ENCODE measurements at places on chromosomes 12 and 14.

DNA sequence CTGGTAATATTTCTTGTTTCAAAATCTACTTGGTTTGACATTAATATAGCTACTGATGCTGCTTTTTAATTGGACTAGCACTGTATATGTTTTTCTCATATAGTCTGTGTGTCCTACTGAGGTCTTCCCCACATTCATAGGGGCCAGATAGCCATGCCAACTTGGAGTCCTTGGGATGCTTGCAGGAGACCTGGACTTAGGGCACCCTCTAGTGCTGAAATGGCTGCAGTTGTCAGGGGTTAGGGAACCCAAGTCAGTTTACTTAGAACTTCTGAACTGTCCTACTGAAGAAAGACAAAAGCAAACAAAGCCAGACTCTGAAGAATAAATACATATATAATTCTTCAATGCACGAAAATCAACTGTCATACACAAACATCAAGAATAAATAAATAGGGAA is 279.9 kb upstream of the SYT1 start:
- no peak for DNase-seq

GRCh38 chr14:50601394-50601793 is 41.4 kb downstream of the ATL1 start:
- DNase-seq: no peak

GRCh38 chr12:131713349-131713748 is 2.5 kb downstream of the SFSWAP start:
- no peak for DNase-seq

DNA sequence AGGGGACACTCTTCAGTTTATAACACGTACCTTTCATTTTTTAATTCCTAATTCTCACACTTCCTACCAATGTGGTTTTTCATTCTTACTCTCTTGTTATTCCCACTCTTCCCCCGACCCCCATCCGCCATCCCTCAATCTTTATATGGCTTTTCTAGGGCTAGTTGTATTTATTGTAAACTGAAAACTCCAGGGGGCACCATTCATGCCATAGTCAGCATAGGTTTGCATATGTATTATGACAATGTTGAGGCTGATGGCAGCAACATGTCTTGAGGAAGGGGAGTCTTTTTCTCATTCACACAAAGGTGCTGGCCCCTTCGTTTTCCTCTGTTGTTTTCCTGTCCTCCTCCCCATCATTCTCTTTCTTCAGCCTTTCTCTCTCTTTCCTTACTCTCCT is 27.7 kb upstream of the LTA4H start:
- no peak for DNase-seq

- no peak for DNase-seq
These were observed 8.5 kb downstream of the ZFYVE21 start for GRCh38 chr14:103724116-103724515.

- no peak for DNase-seq
These were observed 947.6 kb upstream of the MDGA2 start for GRCh38 chr14:48622980-48623379.

GRCh38 chr12:89706551-89706950 is 2.1 kb downstream of the ATP2B1 start:
- DNase-seq: no peak

DNA sequence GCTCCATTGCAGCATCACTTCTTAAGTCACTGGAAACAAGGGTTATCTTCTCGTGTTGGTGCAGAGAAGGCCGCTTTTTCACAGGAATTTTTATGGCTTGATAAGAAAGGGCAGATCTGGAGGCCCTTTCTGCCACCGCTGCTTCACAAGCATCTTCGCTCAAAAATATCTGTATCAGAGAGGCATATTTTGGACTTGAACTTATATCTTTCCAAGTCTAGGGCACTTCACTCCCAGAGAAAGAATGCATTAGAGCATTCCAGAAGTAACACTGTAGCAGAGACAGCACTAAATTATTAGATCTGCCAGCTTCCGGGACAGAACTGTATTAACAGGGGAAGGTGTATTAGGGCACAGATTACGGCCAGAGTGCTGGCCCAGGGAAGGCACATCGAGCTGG is 151.7 kb upstream of the AMIGO2 start:
- DNase-seq: no peak

GRCh38 chr12:68497107-68497506 is 113.6 kb upstream of the RAP1B start:
- DNase-seq: no peak

GRCh38 chr12:8989413-8989812 is at the start of gene KLRG1:
TSS of gene KLRG1 (plus strand) at chr12:8989546. CDS start at chr12:8989636, 90 bp downstream.
- DNase-seq: no peak

DNA sequence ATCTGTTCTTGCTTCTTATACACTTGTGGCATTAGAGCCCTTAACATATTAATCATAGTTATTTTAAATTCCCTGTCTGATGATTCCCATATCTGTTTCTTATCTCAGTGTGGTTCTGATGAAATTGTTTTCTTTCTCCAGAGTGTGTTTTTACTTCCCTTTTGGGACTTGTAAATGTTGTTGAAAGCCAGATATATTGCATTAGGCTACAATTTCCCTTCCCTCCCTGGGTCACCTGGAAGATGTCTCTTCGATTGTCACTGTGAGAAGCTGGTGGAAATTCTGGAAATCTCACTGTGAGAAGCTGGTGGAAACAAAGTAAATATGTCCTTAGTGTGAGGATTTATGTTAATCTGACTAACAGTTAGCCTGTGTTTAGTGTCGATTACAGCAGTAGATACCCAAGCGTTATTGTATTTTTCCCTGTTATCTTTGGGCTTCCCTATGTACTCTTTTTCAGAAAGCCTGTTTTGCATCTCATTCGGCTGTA is 717.3 kb downstream of the TRHDE start:
- DNase-seq: no peak

GRCh38 chr12:116697305-116697704 is 40.6 kb downstream of the SPRING1 start:
- no peak for DNase-seq

DNA sequence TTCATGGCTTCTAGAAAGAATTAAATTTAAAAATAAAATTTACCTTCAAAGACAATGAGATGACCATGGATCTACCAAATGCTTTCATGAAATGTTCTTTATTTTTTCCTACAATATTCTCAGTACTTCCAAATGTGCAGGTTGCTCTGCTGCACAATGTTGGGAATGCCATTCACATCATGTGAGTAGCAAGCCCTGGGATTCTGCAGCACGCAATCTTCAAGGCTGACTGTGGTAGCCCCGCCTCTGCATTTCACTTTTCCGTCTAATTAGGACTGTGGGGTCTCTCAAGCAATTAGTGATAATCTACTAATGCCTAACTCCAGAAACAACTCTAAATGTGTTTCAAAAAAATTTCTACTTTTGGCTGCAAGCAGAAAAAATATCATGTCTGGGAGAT is 13.7 kb upstream of the NTN4 start:
- no peak for DNase-seq

DNA sequence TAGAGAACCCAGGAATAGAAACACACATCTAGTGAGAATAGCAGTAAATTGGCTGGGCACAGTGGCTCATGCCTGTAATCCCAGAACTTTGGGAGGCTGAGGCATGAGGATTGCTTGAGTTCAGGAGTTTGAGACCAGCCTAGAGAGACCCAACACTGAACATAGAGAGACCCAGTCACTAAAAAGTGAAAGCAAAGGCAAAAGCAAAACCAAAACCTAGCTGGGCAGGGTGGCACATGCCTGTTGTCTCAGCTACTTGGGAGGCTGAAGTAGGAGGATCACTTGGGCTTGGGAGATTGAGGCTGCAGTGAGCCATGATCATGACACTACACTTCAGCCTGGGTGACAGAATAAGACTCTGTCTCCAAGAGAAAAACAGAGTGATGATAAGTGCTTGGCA is 37.5 kb upstream of the MIS18BP1 start:
- DNase-seq: no peak

DNA sequence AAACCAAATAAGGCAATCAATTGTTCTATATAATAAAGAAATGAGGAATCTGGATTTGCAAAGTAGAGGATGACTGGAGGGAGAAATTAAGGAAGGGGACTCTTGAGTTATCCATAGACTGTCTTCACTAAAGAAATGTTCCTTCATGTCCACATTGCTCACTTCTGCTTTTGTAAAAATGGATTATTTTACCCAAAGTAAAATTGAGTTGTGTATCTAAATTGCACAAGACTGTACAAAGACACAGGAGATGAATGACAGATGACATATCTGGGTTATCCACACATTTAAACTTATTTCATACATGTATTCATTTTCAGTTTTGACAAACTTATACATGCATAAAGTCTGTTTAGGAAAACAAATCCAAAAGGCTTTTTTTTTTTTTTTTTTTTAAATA is 11.3 kb downstream of the ATP2B1 start:
- DNase-seq: no peak

- no peak for DNase-seq
These were observed 5.1 kb downstream of the AKAP3 start for GRCh38 chr12:4643747-4644146.

GRCh38 chr14:97491697-97492096 is 694.5 kb downstream of the VRK1 start:
- no peak for DNase-seq

GRCh38 chr12:14400599-14400998 is 35.1 kb downstream of the ATF7IP start:
- no peak for DNase-seq

DNA sequence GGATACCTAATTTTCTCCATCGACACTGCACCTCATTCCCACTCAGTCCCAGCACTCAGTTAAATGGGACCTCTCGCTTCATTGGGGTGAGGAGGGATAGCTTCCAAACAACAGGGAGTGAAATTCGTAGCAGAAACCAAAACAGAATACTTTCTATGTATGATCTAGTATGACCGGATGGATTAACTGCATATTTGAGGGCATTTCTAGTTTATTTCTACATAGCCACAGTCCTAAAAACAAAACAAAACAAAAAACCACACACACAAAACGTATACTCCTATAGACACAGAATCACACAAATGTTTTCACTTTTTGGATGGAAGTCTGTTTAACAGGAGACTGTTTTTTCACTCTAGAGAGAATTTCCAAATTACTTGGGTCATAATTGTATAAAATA is 307.5 kb upstream of the FKBP4 start:
- no peak for DNase-seq

GRCh38 chr12:12542964-12543363 is 19.7 kb downstream of the DUSP16 start:
- DNase-seq: no peak

DNA sequence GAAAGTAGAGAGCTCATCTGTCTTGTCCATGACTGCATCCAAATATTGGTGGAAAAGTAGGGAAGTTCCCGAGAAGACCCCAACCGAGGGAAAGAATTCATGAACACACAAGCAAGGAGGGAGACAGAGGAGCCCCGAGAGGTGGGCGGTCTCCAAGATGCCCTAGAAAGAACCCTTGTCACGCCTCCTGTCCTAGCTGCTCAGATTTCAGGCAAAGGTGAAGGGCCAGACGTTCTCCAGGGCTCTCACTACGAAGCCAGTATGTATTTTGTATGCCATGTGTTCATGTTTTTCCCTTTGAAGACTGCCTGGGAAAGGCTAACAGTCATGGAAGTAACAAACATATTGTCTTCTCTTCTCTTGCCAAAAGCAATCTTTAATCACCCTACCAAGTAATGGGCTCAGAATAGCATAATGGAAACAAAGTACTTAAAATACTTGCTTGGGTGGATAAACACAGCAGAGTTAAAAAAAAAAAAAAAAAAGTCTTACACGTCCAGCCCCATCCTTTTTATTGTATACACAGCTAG is 99.2 kb upstream of the TBX3 start:
- no peak for DNase-seq

DNA sequence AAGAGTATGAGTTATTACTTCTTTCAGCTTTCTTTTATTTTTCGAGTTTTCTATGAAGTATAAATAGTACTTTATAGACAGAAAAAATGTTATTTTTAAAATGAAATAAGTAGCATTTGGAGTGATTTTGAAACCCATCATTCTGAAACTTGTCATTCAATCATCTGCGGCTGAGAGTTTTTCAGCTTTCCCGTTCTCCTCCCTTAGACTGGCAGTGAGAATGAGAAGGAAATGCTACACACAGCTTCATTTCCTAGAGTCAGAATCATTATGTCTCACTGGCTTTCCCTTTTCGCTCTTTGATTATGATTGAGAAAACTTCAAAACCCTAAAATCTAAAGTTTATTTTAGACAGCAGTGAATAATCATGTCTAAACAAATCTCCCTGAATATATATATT is 33.7 kb upstream of the GNPNAT1 start:
- no peak for DNase-seq

GRCh38 chr14:57403521-57403864 is 13.1 kb downstream of the NAA30 start:
- DNase-seq: no peak

DNA sequence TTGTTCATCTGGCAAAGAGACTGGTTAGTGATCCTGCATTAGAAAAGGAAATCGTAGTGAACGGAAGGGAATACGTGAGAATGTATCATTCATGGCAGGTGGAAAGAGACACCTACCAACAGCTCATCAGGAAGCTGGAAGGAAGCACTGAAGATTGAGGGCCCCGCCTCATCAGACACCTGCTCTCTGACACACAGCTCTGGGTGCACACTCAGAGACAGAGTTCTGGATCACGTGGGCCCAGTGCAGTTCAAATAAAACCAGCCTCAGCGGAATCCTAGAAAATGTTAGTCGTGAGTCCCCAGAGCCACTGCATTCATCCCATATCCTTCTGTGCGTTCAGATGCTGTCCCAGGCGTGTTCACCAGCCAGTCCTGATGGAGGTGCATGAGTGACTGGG is 129.7 kb downstream of the GLT1D1 start:
- DNase-seq: no peak

GRCh38 chr14:72523424-72524294 is 370.2 kb downstream of the DPF3 start:
- DNase-seq: no peak

DNA sequence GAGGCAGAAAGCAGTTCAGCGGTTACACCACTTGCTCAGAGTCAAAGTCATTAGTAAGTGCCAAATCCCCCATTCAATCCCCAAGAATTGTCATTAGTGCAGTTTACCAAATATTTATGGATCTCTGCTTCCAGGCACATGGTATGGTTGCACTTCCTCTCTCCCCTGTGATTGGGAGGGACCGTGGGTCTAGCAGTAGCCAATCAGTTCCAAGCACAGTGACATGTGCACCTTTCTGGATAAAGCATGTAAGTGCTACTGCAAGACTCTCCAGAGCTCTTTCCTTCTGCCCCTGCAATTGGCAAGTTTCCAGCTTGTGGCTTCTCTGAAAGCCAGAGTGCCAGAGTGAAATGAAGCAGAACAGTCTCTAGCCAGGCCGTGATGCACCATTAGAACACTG is 85.3 kb upstream of the FLRT2 start:
- DNase-seq: no peak

DNA sequence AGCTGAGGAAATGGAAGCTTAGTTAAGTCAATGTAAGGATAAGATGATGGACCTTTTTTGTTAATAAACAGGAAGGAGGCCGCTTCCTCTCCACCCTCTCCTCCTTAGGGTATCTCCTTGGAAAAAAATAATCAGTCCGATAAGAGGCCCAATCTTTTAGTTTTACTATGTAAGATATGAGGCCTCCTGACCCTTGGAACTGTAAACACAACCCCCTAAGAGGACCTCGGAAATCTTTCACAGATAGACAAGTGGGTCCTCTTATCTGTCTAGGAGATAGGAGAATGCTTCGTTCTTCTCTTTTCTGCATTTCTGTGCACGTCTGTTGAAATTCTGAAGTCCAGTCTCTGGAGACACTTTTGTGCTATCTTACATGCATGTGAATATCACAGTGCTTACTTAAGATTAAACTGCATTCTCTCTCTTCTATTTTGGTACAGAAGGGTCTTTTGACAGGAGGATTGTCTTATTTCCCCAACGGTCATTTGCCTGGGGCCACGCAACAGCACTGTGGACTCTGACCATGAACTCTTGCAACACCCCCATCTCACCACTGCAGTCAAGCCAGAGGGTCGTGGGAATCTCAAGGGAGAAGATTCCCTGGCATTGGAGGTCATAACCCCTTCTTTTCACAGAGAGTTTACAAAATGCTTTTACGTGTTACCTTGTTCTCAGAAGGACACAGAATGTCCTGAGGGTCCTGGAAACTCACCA is 313.0 kb upstream of the RTL1 start:
- no peak for DNase-seq

All from activated CD4-positive, CD25-positive, alpha-beta regulatory T cell treated with anti-CD3 and anti-CD28 coated beads, Interleukin-2, amount 50 U/mL, for 72 hours (primary cell).